ENCODE measurements at places on chromosomes 2 and 18.

DNA sequence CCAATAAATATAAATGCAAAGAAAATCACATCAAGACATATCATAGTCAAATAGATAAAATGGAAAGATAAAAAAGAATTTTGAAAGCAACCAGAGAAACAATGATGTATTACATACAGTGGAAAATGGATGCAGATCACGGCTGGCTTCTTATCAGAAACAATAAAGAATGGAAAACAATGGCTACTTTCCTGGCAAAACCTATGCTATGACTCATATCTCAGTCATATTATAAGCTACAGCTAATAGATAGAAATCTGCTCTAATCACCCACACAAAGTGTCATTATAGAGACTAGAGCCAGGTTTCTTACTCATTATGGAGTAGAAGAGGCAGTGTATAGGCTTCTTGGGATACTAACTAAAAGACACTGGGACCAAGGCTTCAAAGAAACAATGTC lies 93.5 kb upstream of the TACR1 start:
- DNase-seq: no peak

DNA sequence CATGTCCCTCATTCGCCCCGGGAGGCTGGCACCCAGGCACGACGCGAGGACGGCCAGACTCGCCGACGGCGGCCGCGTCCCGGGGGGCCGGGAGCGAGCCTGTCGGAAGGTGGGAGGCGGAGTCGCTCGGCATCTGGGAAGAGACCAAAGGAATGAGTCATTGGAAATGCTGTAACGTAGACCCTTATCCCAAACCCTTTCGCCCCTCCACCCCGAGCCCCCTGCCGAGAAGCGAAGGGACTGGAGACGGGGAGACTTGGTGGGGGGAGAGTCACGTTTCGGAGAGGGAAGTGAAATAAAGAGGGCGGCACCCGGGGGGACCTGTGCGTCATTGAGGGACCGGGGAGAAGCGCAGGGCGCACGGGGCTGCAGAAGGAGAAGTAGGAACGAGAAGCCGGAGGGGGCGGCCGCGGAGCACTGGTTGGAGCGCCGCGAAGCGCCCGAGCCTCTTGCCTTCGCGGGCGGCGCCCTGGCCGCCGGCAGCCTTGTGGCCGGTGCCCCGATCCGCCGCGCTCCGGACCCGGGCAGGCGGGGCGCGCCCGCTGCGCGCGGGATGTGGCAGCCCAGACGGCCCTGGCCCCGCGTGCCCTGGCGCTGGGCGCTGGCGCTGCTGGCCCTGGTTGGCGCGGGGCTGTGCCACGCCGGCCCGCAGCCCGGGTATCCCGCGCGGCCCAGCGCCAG lies at the start of gene EMILIN2:
EMILIN2 (plus strand) TSS at position 371 of the 681 bp plus-strand sequence; CDS start at position 554, 183 bp downstream.
- no peak for DNase-seq

- DNase-seq: no peak
Measured at GRCh38 chr2:40824278-40824677, 372.4 kb upstream of the SLC8A1 start.

GRCh38 chr2:71715951-71716696 lies 262.8 kb downstream of the DYSF start:
- DNase-seq: no peak

DNA sequence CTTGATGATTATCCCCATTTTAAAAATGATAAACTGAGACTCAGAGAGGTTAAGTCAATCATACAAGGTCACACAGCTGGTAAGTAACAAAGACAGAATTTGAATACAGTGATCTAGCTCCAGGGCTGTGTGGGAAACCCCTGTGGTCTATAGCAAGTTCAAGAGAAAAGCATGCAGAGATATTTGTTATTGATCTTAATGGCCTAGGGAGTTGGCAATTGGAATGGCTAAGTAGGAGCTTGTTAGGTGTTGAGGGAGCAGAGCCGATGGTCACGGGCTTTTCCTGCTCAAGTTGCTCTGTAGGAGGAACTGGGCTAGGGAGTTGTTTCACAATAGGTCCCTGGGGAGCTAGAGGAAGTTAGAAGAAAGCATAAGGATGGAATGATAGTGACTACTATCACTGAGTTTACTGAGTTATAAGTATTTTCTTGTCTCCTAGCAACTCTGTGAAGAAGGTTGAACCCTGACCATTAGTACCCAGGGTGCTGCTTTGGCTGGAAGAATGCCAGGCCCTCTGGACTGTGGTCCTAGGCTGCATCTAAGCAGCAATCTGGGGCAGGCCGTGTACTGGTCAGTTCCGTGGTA lies 30.0 kb downstream of the RNF125 start:
- no peak for DNase-seq

DNA sequence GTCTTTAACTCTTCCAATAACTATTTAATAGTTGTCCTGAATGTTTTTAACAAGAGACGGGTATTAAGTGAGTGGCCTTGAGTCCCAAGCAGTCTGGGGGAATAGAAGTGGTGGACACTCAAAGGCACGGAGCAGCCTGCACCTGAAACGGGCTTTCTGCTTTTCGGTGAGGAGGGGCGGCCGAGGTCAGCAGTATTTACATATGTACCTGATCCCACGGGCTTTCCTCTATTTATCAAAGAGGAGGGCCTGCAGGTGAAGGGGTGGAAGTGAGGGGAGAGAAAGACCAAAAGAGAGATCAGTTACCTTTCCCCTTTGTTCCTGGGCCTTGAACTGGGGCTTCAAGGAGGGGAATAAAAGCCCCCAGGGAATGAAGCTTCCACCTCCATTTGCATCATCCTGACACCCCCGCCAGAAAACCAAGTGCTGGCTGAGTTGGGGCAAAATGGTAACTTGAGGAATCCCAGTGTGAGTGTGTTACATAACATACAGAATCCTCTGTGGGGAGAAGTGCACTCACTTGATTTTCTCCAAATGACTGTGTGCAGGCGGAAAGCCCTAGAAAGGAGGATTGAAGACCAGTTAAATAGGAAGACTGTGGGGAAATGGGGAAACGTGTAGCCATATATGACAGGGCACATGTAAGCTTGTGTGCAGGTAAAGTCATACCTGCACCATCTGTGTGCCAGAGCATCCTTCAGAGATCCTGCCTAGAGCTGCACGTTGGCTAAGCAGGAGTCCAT lies 12.4 kb downstream of the POU3F3 start:
- no peak for DNase-seq
